Bronchus fibroblast of lung (primary cell): ENCODE measurements at places on chromosomes 1 and 21. TPM values are rescaled to one million over a fixed set of nuclear protein-coding genes. Genes with fewer than 3 reads are reported as not detected.

The CELA3A gene
- not detected in 2 replicates for total RNA-seq

The MPL gene
- total RNA-seq: under 0.01 TPM in 1 of 2 replicates, not detected in the other

The GUCA2A gene
- not detected in 2 replicates for total RNA-seq

The DMRTA2 gene
- not detected in 2 replicates for total RNA-seq

The GSTM5 gene
- total RNA-seq: 2.8 and 6.4 TPM in 2 replicates

The FAM131C gene
- total RNA-seq: 0.17 and 0.45 TPM in 2 replicates

The HLX gene
- 8.9 and 10.6 TPM in 2 replicates for total RNA-seq

The PRAMEF2 gene
- total RNA-seq: not detected in 2 replicates

The FMOD gene
- 2.2 TPM in 2 replicates for total RNA-seq
